ENCODE measurements at places on chromosomes 6 and 20. TPM values are rescaled to one million over a fixed set of nuclear protein-coding genes. Genes with fewer than 3 reads are reported as not detected.

DNA sequence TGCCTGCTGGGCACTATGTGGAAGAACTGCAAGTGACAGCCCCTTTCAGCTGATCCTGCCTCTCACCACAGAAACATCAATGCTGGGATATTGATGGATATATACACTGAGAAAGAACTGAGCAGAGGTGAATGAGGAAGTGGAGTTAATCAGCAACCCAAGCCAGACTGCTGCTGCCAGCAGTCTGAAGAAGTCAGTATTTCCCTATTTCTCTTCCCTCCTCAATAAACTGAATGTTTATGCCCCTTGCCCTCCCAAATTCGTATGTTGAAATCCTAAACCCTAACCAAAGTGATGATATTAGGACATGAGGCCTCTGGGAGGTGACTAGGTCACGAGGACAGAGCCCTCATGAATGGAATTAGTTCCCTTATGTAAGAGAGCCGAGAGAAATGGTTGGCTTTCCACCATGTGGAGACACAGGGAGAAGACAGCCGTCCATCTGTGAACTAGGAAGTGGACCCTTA lies 76.3 kb downstream of the CDK19 start:
- H3K4me3 ChIP-seq = no peak overlapping the region
- no peak overlapping the region for H3K27ac ChIP-seq
- H3K27me3 ChIP-seq = no peaks in the 10 kb centered on the region

DNA sequence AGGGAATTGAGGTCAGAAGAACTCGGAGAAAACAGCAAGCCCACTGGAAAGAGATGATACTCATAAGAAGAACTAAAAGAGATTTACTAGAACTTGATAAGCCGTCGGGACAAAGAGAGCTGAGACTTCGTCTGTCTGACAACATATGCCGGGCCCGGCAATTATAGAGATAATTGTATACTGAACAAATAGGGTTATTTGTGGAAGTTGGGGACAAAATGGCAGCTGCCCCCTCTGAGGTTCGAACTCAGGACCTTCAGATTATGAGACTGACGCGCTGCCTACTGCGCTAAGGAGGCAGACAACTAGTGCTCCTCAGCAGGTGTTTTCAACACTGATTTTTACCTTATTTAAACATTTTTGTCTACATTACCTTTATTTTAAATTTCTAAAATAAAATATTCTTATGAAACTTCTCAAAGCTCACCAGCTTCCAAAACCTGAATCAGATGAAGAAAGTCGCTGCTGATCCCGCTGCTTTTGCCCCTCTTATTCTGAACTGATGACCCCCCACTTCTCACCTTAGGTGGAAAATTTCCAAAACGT lies 29.3 kb upstream of the TRIM27 start:
- H3K4me1 ChIP-seq = peaks cover 30% of the 10 kb centered on the region
- no peak overlapping the region for H3K27ac ChIP-seq
- peak overlapping the region; percentile 79 for H3K4me3 ChIP-seq
- H3K27me3 ChIP-seq = peaks cover 16% of the 10 kb centered on the region
- H3K36me3 ChIP-seq = no peaks in the 10 kb centered on the region

- peaks cover 38% of the 10 kb centered on the region for H3K27me3 ChIP-seq
- DNase-seq = no peak
- H3K4me3 ChIP-seq = no peak overlapping the region
- peaks cover 6% of the 10 kb centered on the region for H3K4me1 ChIP-seq
These were observed 8.8 kb upstream of the PERP start for GRCh38 chr6:138115877-138116660.

- H3K4me3 ChIP-seq = no peak overlapping the region
- H3K4me1 ChIP-seq = peaks cover 3% of the 10 kb centered on the region
- H3K27ac ChIP-seq = no peak overlapping the region
- no peaks in the 10 kb centered on the region for H3K36me3 ChIP-seq
These were observed 266.0 kb downstream of the TSHZ2 start for GRCh38 chr20:53238121-53238660.

DNA sequence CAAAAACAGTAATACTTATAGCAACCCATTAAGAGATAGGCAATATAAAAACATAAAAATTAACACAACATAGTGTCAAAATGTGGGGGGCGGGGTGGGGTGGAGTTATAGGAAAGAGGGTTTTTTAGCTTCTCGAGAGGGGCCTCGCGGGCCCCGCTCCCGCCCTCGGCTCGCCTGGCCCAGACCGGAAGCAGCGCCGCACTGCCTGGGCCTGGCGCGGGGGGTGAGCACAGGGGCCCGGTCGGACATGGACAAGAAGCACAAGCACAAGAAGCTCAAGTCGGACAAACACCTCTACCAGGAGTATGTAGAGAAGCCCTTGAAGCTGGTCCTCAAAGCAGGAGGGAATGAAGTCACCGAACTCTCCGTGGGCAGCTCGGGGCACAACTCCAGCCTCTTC lies 53.4 kb downstream of the REV3L start:
- H3K4me3 ChIP-seq = no peak overlapping the region
- no peaks in the 10 kb centered on the region for H3K27me3 ChIP-seq
- H3K36me3 ChIP-seq = peaks cover 49% of the 10 kb centered on the region
- DNase-seq = no peak
- H3K4me1 ChIP-seq = peaks cover 50% of the 10 kb centered on the region

DNA sequence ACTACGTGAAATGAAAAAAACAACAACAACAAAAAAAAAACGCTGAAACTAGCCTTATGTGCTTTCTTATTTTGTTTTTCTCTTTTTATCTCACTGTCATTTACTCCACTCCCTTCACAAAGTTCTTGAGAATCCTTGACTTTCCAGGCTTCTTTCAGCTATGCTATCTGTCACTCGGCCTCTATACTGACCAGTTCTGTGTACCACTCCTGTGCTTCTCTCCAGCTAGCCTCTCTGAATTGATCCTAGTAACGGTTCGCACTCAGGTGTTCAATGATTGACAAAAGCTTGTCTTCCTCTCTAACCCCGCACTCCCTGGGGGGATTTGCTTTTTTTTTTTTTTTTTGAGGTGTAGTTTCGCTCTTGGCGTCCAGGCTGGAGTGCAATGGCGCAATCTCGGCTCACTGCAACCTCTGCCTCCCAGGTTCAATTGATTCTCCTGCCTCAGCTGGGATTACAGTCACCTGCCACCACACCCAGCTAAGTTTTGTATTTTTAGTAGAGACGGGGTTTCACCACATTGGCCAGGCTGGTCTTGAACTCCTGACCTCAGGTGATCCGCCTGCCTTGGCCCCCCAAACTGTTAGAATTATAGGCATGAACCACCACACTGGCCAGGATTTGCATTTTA lies 31.8 kb downstream of the MLIP start:
- H3K4me1 ChIP-seq = no peaks in the 10 kb centered on the region
- no peak for DNase-seq
- no peaks in the 10 kb centered on the region for H3K36me3 ChIP-seq
- no peak overlapping the region for H3K27ac ChIP-seq
- H3K4me3 ChIP-seq = no peak overlapping the region

DNA sequence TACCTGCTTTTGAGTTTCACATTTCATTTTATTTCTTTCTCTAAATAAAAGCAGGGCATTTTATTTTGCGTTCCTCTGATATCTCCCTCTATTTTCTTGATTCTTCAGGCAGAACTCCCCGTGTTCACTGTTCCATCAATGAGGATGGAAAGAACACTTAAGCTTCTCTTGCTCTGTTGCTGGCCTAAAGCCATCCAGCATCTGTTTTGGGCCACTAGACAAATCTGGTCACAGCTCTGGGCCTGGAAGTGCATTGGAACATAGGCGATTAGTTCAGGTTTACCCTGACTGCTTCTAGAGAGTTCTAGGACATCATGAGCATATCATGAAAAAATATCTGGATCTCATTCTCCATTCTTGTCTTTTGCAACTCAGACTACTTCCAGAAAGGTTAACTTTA lies 611.2 kb downstream of the UTRN start:
- DNase-seq = no peak
- H3K27ac ChIP-seq = no peak overlapping the region
- H3K27me3 ChIP-seq = peaks cover 12% of the 10 kb centered on the region
- no peak overlapping the region for H3K4me3 ChIP-seq
- H3K4me1 ChIP-seq = no peaks in the 10 kb centered on the region

GRCh38 chr6:50289366-50289765 lies 239.6 kb upstream of the DEFB112 start:
- H3K4me1 ChIP-seq = no peaks in the 10 kb centered on the region
- H3K4me3 ChIP-seq = no peak overlapping the region
- H3K36me3 ChIP-seq = no peaks in the 10 kb centered on the region
- no peak overlapping the region for H3K27ac ChIP-seq
- H3K27me3 ChIP-seq = no peaks in the 10 kb centered on the region

DNA sequence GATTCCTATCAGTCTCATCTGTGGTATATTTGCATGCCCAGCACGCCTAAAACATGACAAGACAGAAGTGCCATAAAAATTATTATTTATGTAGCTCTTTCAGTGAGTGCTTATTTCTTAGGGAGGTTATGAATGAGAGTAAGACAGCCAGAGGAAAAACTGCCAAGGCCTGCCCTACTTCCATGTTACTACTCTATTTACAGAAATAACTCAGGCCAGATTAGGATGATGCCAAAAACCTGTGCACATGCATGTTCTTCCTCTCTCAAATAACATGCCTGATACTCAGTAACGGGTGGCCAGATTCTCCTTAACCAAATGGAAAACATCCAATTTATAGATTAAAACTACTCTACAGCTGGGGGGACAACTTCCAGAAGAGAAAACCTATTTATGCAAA lies 45.7 kb downstream of the ILRUN start:
- no peaks in the 10 kb centered on the region for H3K27me3 ChIP-seq
- no peak overlapping the region for H3K4me3 ChIP-seq
- no peak for DNase-seq
- H3K27ac ChIP-seq = peak overlapping the region; percentile 15
- peaks cover 26% of the 10 kb centered on the region for H3K4me1 ChIP-seq
- H3K36me3 ChIP-seq = peaks cover 50% of the 10 kb centered on the region

DNA sequence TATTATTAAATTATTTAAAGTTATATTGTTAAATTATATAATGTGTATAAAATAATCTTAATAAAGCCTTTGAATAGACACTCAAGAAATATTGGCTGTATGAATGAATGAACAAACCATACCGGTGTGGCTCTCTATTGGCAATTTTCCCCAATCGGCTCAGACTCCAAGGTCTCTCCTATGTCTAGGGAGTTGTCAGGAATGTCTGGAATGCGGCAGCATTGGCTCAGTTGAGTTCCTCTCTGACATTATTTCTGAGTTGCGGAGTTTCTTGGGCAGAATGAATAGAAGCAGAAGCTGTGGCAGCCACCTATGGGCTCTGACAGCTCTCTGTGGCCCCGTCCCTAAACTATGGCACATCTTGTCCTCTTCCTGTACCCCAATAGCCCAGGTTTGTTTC lies 111.0 kb downstream of the SOBP start:
- H3K4me1 ChIP-seq = no peaks in the 10 kb centered on the region
- H3K27me3 ChIP-seq = peaks cover 39% of the 10 kb centered on the region
- H3K27ac ChIP-seq = no peak overlapping the region
- no peak for DNase-seq
- H3K36me3 ChIP-seq = no peaks in the 10 kb centered on the region

GRCh38 chr6:78909391-78909790 lies 42.0 kb downstream of the IRAK1BP1 start:
- no peaks in the 10 kb centered on the region for H3K36me3 ChIP-seq
- no peak overlapping the region for H3K27ac ChIP-seq
- H3K27me3 ChIP-seq = peaks cover 27% of the 10 kb centered on the region
- H3K4me3 ChIP-seq = no peak overlapping the region
- DNase-seq = no peak
- peaks cover 10% of the 10 kb centered on the region for H3K4me1 ChIP-seq

- no peak overlapping the region for H3K4me3 ChIP-seq
- no peak for DNase-seq
- no peaks in the 10 kb centered on the region for H3K27me3 ChIP-seq
These were observed 158.7 kb downstream of the SYNE1 start for GRCh38 chr6:152478377-152479010.

- H3K27me3 ChIP-seq = no peaks in the 10 kb centered on the region
These were observed 48.7 kb upstream of the RSPO3 start for GRCh38 chr6:127069659-127070279.

- H3K27ac ChIP-seq = no peak overlapping the region
- H3K4me1 ChIP-seq = no peaks in the 10 kb centered on the region
These were observed 27.8 kb upstream of the PKHD1 start for GRCh38 chr6:52115145-52115741.

- H3K36me3 ChIP-seq = no peaks in the 10 kb centered on the region
- peaks cover 19% of the 10 kb centered on the region for H3K27me3 ChIP-seq
- peaks cover 1% of the 10 kb centered on the region for H3K4me1 ChIP-seq
- no peak for DNase-seq
- no peak overlapping the region for H3K27ac ChIP-seq
These were observed 19.2 kb upstream of the SSR1 start for GRCh38 chr6:7332090-7332745.

GRCh38 chr6:167758309-167759023 lies 68.2 kb upstream of the AFDN start:
- no peaks in the 10 kb centered on the region for H3K4me1 ChIP-seq
- no peaks in the 10 kb centered on the region for H3K36me3 ChIP-seq
- peaks cover 2% of the 10 kb centered on the region for H3K27me3 ChIP-seq
- DNase-seq = no peak
- H3K4me3 ChIP-seq = no peak overlapping the region

GRCh38 chr6:31821301-31822035 lies 6.1 kb upstream of the HSPA1B start:
- H3K27me3 ChIP-seq = no peaks in the 10 kb centered on the region
- H3K4me1 ChIP-seq = peaks cover 41% of the 10 kb centered on the region
- peak overlapping the region; percentile 92 for H3K4me3 ChIP-seq
- peak overlapping the region; percentile 94 for H3K27ac ChIP-seq
- H3K36me3 ChIP-seq = peaks cover 17% of the 10 kb centered on the region

DNA sequence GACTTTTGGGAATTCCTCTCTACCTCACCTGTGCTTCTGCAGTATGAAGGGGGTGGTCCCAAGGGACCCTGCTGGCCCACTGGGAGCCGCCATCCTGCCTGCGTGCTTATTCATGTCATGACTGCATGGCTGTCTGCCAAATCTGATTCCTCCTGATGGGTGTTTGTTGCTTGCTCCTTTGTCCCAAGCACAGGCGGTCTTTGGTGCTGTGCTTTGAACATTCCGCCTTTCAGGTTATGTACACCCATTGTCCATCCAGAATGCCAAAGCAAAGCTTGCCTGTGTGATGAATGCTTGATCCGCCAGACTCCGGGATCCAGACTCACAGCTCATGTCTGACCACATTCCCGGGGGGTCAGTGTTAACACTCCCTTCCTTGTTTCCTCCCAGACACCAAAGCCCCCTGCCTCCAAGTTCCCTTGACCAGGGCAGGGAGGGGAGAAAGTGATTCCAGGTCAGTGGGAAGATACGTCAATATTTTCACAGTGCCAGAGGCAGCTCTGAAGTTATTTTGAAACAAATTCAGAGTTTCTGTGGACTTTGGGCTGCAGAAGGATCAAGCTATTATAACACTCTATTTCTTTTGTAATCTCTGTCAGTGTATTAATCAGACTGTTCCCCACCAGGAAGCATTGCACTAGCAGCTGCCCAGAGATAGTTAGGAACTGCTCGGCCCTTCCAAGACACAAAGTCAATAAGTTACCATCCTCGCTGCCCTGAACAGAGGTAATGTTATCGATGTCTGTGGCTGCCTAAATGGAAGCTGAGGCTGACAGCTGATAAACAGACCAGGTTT lies 9.5 kb downstream of the DAAM2 start:
- H3K4me3 ChIP-seq = no peak overlapping the region
- DNase-seq = no peak
- peaks cover 2% of the 10 kb centered on the region for H3K27me3 ChIP-seq
- no peaks in the 10 kb centered on the region for H3K4me1 ChIP-seq
- no peaks in the 10 kb centered on the region for H3K36me3 ChIP-seq
- H3K27ac ChIP-seq = no peak overlapping the region

ECT2L gene
- not detected for total RNA-seq

ISM1 gene
- 3.9 TPM for total RNA-seq

TENT5A gene
- 0.53 TPM for total RNA-seq

TBX18 gene
- total RNA-seq = not detected

CDC25B gene
- total RNA-seq = 101 TPM

TBP gene
- 27.8 TPM for total RNA-seq

VSX1 gene
- not detected for total RNA-seq

BCAS4 gene
- total RNA-seq = 7.4 TPM
